ENCODE measurements at places on chromosomes 2 and 18.

GRCh38 chr2:162071001-162071400 is 3.0 kb downstream of the DPP4 start:
- no peak for DNase-seq

DNA sequence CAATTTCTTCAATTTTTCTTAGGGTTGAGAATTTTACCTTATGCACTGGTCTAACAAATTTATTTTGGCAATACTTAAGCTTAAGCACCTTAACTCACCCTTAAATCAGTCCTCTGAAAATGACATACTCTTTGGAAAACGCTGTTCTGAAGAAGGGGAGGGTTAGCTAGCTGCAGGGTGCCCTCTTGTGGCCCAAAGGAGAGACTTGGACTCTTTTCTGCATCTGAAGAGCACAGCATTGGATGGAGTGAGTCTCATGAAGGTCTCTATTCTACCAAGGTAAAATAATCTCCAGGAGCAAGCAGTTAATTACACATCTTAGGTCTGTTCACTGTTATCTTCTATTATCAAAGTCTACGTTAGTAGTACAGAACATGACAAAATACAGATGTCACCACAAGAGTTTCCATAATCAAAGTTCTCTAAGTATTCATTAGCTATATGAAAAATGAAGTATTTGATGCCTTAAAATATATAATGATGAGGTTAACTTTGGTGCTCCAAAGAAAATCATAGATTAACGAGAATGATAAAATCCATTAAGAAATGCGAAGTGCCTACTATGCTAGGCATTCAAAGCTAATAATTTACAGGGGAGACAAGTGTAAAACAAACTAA is 24.4 kb downstream of the PUM2 start:
- no peak for DNase-seq

- DNase-seq, result no peak
Measured at GRCh38 chr2:56239437-56239836, 55.6 kb downstream of the CCDC85A start.

DNA sequence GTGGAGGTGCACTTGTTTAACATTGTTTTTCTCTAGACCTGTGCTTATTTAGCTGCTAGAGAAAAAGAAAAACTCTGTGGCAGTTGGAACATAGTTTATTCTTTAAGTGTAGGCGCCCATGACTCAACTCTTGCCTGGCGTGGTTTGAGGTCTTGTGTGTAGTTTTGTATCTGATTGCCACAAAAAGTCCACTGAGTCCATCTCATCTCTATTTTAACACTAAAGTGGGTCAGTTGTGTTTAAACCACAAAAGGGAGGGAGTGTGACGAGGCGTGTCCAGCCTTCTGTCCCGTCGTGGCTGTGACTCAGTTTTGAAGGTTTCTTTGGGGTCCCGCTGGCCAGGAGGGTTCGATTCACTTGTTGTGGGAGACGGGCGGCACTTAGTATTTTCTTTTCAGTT is 15.3 kb upstream of the UGT1A9 start:
- no peak for DNase-seq

GRCh38 chr2:38948995-38949394 is 59.3 kb downstream of the ARHGEF33 start:
- DNase-seq, result no peak

Data from NCI-H1417 treated with DMSO at 0.1 percent for 48 hours (cell line).